ENCODE measurements at places on chromosomes 13 and 19.

- no peak for DNase-seq
Measured at GRCh38 chr19:3208317-3209207, 15.9 kb upstream of the CELF5 start.

DNA sequence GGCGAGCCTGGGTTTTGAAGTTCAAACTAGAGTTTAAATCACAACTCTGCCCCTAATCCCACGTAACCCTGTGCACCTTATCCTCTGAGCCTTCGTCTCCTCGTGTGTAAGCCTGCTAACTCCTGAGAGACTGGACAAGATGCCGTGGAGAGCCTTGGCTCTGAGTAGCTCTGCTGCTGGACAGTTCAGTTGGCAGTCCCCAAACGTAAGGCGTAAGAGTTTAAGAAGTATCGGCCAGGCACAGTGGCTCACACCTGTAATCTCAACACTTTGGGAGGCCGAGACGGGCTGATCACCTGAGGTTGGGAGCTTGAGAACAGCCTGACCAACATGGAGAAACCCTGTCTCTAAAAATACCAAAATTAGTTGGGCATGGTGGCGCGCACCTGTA lies 4.7 kb upstream of the CD79A start:
- no peak for DNase-seq

- no peak for DNase-seq
Measured at GRCh38 chr19:10230173-10230860, 814 bp downstream of the S1PR2 start.

GRCh38 chr13:113654591-113655345 lies 3.2 kb downstream of the ATP4B start:
- DNase-seq: no peak

- no peak for DNase-seq
Measured at GRCh38 chr13:41500511-41500910, 43.2 kb downstream of the RGCC start.

GRCh38 chr13:22740264-22740663 lies 440.5 kb upstream of the SGCG start:
- DNase-seq: no peak

- DNase-seq: no peak
Measured at GRCh38 chr19:38734426-38735256, 9.6 kb downstream of the CAPN12 start.

Data from cortex of kidney (tissue), 1 donor.